ENCODE measurements at places on chromosomes 7 and 10.

DNA sequence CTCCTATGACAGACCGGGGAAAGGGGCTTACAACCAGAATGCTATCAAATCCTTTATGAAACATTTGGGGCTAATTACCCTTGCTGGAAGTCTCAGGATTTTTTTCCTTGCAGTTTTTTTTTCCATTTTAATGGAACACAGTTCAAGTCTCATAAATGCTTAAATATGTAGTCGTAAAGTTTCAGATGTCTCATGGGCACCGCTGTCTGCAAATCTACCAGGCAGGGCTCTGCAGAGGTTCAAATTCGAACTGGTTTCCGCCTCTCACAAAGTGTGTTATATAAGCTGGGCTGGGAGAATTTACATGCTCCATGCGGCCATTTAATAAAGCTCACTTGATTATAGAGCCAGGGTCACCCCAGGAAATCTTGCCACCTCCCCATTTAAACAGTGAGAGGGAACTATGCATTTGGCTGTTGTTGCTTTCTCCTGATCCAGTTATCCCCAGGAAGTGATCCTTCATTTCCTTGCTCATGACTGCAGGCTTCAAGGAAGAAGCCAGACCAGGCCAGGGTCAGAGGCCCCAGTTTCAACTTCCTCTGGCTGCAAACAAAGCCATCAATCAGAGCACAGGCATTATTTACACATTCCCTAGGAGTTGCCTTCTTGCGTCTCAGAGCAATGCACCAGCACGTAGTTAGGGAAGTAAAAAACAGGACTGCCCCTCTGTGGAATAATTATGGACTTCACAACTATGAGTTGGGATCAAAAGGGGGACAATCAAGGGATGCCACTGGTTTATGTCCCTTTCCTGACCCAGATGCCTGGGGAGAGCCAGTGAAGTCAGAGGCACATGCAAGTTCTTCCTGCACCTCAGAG is 358.8 kb downstream of the PRPF18 start:
- no peak for DNase-seq

DNA sequence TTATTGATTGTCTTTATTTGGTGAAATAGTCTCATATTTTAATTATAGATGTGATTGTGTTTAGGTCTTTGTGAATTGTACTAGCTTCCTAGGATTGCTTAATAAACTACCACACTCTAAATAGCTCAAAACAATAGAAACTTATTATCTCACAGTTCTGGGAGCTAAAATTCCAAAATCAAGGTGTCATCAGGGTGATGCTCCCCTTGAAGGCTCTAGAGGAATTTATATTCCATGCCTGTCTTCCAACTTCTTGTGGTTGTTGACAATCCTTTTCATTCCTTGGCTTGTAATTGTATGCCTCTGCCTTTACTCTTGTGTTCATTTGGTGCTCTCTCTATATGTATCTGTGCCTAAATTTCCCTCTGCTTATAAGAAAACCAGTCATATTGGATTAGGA is 155.3 kb upstream of the AKR1E2 start:
- no peak for DNase-seq

GRCh38 chr10:10726101-10726500 is 291.6 kb upstream of the CELF2 start:
- DNase-seq = no peak

DNA sequence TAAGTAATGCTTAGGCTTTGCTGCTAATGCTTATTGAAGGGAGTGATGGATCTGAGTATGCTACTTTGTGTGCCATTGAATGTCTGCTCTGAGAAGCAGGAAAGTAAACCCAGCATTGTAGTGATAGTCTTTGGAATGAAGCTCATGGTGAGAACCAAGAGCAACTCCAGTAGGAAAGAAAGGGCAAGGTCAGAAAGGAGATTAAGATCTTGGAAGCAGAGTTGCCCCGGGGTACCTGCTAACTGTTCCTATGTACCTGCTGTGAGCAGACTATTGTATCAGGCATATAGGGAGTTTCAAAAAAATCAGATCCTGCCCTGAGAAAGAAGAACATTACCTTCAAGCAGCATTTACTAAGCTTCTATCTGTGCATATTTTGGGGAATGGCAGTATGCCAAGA is 54.5 kb upstream of the AASS start:
- DNase-seq = no peak

- no peak for DNase-seq
Measured at GRCh38 chr10:2631557-2632205, 435.7 kb upstream of the PFKP start.

- DNase-seq = no peak
Measured at GRCh38 chr7:121083138-121083789, 94.8 kb downstream of the CPED1 start.

DNA sequence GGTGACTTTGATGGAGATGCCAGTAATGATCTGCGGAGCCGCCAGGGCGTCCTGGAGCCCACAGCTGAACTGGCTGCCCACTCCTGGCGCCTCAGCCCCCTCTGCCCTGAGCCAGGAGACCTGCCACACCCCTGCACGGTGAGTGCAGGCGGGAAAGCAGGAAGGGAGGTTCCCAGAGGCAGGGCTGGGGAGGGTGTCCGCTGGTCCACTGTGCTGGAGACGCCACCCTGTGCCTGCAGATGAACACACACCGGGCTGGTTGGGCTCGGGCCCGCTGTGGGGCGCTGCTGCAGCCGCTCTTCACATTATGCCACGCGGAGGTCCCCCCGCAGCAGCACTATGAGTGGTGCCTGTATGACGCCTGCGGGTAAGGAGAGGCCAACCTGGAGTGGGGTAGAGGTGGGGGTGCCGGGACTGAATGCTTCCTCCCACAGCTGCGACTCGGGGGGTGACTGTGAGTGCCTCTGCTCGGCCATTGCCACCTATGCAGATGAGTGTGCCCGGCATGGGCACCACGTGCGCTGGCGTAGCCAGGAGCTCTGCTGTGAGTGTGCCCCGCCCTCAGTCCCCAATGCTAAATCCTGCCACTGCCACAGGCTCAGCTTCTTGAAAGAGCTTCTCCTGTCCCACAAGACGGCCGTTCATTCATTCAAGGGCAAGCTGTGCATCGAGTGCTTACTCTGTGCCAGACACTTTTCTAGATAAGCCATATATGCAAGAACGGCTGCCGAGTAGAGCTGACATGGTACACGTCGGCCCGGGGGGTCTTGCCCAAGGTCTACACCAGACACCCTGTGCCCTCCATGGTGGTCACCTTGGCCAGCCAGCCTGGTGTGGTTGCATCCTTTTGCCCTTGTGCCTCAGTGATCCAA is 14.3 kb upstream of the ZNF467 start:
- peak; percentile 33 for DNase-seq

GRCh38 chr10:33214174-33214573 is 120.3 kb downstream of the NRP1 start:
- DNase-seq = no peak

- no peak for DNase-seq
Measured at GRCh38 chr10:55485827-55486226, 684.8 kb upstream of the PCDH15 start.

GRCh38 chr7:610141-610530 is 90.5 kb upstream of the PDGFA start:
- no peak for DNase-seq

- no peak for DNase-seq
Measured at GRCh38 chr7:144649120-144649519, 186.7 kb downstream of the TPK1 start.

DNA sequence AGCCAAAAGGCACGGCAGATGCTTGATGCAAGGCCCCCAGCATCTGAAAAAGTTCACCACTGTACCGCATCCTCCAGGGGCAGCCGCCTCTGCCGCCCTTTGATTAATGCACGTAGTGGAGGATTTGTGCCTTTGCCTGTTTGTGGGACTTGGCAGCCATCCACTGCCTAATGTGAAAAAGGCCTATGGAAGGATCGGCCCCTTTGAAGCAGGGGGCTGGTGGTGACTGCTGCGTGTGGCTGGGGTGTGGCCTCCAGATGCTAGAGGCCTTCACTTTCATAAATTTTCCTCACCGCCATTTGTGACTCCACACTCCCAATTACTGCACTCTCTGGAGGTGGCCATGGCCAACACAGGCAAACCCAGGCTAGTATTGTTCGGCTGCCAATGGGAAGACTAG is 226.0 kb downstream of the BMPER start:
- DNase-seq = no peak

GRCh38 chr10:4721999-4722753 is 103.8 kb upstream of the AKR1E2 start:
- DNase-seq = no peak

DNA sequence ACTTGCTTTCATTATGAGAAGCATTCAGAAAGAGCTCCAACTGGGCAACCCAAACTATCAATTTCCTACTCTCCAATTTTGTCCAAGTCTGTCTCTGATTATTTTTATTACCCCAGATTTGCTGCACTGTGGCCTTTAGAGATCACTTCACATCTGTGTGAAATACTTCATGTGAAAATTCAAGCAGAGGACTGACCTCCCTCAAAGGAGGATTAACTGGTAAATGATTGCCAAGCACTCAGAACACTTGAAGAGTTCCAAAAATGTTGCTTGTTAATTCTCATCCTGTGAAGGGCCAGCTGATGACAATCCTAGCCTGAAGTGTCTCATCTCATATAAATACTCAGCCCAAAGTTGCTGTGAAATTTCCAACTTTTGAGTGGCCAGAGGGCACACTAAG is 182.8 kb upstream of the DGKB start:
- no peak for DNase-seq

- no peak for DNase-seq
Measured at GRCh38 chr7:70807650-70808049, 324.3 kb upstream of the GALNT17 start.

GRCh38 chr10:129777687-129778086 is 186.4 kb downstream of the EBF3 start:
- no peak for DNase-seq

GRCh38 chr10:61346796-61347413 is 106.3 kb downstream of the TMEM26 start:
- no peak for DNase-seq

- DNase-seq = peak; percentile 50
Measured at GRCh38 chr10:111323389-111323966, 246.6 kb downstream of the ADRA2A start.

GRCh38 chr7:124924906-124925305 is 4.7 kb downstream of the POT1 start:
- DNase-seq = no peak

DNA sequence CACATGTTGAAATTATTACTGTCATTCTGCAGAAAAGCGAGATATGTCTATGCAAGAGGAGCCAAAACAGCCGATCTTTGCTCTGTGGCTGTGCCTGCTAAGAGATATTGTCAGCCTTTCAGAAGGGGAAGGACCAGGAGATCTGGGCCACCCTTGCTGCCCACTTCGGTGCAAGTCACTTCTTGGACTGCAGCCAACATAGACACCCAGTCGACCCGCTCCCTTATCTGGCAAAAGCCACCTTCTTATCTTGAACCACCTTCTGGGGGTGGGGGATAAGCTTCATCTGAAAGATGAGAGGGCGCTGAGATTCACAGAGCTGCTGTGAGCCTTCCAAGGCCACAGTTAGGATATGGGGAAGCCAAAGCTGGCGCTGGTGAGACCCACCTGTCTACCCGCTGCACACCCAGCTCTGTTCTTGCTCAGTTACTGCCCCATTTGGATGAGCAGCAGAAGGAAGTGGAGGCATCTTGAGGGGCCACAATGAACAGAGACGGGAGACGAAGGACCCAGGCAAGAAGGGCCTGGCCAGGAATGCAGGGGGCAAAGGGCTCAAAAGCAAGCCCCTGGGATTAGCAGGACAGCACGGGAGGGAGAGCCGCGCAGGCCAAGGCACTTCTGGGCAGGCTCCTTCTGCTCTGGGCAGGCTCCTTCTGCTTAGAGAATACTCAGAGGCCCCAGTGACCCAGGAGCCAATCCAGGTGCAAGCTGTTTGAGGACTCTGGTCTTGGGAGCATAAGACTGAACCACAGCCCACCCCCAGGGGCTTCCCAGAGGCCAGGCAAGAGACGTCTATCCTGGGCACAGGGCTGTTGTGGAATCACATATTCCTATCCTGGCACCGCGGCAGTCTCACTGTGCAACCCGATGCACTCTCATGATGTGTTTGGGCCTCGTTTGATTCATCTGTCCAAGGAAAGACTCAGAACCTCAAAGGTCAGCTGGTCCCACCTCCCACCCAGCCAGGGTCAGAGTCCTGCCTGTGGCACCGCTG is 38.4 kb upstream of the NPFFR1 start:
- no peak for DNase-seq

DNA sequence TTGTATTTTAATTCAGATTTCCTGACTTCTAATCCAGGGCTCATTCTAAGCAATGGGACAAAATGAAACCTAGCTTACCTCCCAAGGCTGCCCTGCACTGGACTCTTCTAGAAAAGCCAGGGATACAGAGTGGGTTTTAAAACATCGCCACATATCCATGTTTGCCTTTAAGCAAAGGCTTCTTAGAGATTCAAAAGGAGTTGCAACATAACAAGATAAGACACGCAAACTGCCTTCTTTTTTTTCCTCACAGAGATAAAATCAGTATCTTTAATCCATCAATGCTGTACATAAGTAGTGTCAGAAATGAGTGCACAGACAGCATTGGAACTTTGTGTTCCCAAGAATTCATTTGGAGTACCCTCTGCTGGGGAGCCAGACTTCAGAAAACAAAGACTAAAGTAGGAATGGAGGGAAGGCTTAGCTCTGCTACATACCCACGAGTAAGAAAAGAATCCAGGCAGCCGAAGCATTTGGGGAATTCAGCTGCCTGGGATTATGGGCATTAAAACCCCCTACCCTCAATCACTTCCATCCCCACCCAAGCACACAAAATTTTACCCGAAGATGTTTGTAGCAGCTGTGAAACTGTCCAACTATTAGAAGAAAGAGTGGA is 427.8 kb downstream of the ARL4A start:
- DNase-seq = peak; percentile 21

DNA sequence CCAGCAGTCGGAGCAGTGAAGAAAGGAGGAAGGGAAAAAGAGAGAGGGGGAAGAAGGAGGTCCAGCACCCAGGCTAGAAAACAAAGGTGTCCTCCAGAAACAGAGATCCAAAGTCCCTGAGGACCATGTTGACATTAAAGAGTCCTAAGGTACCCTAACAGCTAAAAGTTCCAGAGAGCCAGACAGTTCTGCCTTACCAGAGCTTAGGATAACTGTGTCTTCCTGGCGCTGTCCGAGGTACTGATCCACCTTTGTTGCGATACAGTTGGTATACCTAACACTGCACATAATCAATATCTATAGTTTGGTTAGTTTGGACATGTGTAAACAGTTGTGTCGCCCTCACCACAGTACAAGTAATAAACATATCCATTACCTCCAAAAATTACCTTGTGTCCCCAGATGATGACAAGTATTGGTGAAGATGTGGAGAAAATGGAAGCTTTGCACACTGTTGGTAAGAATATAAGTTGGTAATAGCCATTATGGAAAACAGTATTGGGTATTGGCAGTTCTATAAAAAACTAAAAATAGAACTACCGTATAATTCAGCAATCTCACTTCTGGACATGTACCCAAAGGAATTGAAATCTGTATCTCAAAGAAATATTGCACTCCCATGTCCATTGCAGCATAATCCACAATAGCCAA is 59.8 kb downstream of the GRID1 start:
- DNase-seq = peak; percentile 9
